ENCODE measurements at places on chromosomes 13 and 19.

- no peak for DNase-seq
Observed at GRCh38 chr13:38899571-38899970, 91.1 kb downstream of the STOML3 start.

DNA sequence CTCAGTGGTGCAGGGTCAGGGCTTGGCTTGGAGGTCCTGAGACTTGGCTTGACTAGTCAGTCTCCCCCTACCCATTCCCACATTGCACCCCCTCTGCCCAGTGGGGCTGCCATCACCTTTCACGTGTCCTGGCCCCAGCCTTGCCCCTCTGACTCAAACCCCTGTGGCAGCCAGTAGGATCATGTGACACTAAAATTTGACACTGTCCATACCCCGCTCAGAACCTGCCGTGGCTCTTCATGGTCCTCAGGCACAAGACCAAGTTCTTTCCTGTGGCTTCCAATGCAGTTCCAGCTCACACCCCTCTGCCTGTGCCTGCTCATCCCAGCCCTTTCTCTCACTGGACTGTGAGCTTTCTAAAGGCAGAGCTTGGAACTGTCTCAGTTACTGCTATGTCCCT is 2.2 kb downstream of the PSMD8 start:
- DNase-seq = no peak

GRCh38 chr19:32404933-32405430 is 588 bp upstream of the DPY19L3 start:
- DNase-seq = peak; percentile 25

DNA sequence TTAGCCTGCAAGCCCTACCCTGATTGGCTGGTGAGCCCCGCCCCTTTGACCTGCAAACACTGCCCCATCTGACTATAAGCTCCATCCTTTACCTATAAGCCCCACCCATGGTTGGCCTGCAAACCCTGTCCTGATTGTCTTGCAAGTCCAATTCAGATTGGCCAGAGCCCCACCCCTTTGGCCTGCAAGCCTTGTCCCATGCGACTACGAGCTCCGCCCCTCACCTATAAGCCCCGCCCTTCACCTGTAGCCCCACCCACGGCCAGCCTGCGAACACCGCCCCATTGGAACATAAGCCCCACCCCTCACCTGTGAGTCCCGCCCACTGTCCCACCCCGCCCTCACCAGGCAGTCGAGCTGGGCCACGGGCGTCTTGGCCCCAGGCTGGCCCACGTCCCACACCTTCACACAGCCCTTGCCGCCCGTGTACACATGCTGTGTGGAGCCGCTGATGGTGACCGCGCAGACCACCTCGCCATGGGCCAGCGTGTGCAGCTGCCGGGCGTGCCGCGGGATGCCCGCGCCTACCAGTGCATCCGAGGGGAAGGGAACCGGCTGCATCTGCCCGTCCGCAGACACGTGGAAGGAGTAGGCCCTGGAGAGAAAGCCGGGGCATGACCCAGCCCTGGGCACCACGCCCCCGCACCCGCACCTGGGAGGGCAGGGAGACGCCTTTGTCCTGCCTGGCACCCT is 22.9 kb downstream of the TLE2 start:
- no peak for DNase-seq

GRCh38 chr13:94827566-94827965 is 115.2 kb upstream of the SOX21 start:
- no peak for DNase-seq

DNA sequence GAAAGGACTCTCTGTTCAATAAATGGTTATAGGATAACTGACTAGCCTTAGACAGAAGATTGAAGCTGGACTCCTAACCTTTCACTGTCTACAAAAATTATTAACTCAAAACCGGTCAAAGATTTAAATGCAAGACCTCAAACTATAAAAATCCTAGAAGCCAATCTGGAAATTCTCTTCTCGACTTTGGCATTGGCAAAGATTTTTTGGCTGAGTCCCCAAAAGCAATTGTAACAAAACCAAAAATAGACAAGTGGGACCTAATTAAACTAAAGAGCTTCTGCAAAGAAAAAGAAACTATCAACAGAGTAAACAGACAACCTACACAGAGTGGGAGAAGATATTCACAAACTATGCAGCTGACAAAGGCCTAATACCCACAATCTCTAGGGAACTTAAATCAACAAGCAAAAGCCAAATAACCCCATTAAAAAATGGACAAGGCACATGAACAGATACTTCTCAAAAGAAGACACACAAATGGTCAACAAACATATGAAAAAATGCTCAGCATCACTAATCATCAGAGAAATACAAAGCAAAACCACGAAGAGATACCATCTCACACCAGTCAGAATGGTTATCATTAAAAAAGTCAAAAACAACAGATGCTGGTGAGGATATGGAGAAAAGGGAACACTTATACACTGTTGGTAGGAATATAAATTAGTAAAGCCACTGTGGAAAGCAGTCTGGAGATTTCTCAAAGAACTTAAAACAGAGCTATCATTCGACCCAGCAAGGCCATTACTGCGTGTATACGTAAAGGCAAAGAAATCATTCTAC is 266.3 kb downstream of the DNAJC15 start:
- DNase-seq = no peak

GRCh38 chr13:46032341-46032740 is 20.2 kb downstream of the ZC3H13 start:
- no peak for DNase-seq

DNA sequence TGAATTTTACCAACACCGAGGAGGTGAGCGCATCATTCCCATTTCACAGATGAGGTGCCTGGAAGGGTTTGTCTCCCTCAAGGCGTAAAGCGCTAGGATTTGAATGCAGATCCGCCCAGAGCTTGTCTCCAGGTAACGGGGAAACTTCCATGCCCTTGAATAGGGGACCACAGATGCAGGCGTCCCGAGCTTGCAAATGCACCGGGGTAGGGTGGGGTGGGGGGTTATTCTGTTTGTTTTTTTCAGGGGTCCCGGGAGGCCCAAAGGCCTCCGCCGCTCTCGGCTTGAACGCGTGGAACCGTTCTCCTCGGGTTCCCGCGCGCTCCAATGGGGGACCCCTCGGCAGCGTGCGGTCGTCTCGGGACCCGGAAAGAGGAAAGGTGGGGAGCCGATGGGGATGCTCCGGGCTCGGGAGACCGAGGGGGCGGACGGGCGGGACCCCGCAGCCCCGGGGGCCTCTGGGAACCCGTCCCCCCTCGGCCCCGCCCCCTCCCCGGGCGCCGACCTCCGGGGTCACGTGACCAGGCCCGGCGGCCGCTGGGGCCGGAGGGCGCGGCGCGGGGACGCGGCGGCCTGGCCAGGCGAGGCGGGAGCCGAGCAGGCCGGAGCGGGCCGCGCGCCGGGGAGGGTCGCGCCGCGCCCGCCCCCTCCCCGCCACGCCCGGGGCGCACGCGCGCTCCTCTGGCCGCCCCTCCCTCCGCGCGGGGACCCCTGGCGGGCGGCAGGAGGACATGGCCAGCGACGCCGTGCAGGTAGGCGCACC is at the start of gene PKN1:
Gene PKN1 (plus strand): TSS at position 516 of the 763 bp plus-strand sequence. CDS start 216 bp downstream, at position 732.
- DNase-seq = no peak

- DNase-seq = no peak
Observed at GRCh38 chr13:42322806-42323205, 50.9 kb downstream of the AKAP11 start.

DNA sequence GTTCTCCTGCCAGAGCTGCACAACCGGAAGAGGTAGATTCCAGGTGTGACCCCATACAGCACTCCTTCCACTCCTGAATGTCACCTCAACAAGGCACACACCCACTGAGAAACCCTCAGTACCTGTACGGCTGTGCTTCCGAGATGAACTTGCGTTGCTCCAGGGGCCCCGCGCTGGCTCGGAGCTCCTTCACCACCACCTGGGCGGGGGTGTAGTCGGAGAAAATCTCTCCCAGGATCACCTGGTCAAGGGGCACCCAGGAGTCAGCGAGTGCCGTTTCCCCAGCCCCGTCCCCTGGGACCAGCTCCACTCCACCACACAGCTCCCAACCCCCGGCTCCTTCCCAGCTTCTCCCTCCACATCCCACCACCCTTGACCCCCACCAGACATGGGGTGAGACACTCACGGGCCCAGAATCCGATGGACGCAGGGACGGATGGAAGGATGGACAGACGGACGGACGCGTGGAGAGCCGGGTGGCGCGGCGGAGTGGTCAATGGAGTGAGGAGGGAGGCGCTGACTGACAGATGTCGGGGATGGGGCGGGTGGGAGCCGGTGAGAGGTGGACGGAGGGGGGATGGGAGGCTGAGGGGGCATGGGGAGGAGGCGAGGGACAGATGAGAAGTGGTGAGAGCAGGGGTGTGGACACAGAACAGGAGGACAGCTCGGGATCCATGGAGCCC is 2.8 kb downstream of the LMTK3 start:
- DNase-seq = no peak

- DNase-seq = no peak
Observed at GRCh38 chr19:14450876-14451275, 17.8 kb downstream of the PKN1 start.

GRCh38 chr13:20686863-20687579 is 16.5 kb upstream of the IL17D start:
- no peak for DNase-seq

GRCh38 chr13:27189192-27189591 is 17.6 kb upstream of the USP12 start:
- no peak for DNase-seq

- peak; percentile 83 for DNase-seq
Observed at GRCh38 chr19:43489310-43489709, 15.2 kb downstream of the PHLDB3 start.

DNA sequence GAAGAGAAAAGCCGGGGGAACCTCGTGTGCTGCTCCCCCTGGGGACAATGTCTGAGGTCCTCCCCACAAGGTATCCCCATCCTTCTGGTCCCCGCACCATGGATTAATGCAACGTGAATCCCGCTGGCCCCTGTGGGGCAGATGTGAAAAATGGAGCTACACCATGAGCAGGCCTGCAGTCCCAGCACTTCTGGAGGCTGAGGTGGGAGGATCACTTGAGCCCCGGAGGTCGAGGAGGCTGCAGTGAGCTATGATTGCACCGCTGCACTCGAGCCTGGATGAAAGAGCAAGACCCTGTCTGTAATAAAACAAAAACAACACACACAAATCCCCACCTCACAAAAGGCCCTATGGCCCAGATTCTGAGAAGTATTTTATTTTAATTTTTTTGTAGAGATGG is 1.2 kb upstream of the CFD start:
- DNase-seq = no peak

DNA sequence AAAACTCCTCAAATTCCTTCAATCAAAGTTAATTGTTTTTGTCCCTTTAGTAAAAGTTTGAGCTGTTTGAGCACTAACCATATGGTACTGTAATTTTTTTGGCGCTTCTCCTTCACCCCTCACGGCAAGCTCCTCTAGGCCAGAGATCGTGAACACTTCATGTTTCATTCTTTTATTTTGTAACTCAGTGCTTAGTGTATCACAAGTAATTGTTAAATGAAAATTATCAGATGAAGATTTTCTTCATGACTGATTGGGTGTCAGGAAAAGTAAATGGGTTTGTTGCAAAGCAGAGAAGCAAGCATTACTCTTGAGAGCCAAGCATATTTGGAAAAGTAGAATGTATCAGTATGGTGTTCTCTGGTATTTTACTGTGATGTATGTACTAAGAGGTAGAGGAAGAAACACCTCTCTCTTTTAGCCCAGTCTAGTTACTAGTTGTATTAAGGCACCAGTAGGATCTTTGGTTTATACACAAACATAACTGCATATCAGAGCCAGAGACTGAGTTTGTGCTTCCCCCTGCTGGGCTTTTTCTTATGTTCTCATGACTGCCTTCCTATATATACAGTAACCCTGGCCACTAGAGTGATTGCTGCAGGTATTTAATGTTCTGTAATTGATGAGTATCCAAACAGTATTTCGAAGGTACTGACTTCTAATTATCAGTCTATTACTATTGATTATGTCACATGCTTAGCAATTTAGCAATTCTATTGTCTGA is 202.3 kb upstream of the KLHL1 start:
- no peak for DNase-seq

DNA sequence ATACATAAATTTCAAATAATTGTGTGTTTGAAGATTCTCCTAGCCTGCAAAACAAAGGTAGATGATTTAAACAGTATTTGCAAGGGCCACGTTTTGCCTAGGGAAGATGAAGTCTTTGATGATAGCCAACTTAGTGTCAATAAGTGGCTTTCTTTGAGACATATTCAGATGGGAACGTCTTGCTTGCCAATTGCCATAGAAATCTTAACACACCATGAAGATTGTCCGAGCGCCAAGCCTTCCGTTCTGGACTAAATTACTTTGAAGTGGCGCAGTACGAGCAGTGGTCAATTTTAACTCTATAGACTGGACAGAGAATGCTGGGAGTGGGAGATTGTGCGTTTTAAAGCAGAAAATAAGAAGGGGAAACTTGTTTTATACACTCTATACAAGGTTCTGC is 9.9 kb downstream of the ZIC5 start:
- no peak for DNase-seq

- no peak for DNase-seq
Observed at GRCh38 chr19:21610787-21611186, 105.4 kb downstream of the ZNF429 start.

DNA sequence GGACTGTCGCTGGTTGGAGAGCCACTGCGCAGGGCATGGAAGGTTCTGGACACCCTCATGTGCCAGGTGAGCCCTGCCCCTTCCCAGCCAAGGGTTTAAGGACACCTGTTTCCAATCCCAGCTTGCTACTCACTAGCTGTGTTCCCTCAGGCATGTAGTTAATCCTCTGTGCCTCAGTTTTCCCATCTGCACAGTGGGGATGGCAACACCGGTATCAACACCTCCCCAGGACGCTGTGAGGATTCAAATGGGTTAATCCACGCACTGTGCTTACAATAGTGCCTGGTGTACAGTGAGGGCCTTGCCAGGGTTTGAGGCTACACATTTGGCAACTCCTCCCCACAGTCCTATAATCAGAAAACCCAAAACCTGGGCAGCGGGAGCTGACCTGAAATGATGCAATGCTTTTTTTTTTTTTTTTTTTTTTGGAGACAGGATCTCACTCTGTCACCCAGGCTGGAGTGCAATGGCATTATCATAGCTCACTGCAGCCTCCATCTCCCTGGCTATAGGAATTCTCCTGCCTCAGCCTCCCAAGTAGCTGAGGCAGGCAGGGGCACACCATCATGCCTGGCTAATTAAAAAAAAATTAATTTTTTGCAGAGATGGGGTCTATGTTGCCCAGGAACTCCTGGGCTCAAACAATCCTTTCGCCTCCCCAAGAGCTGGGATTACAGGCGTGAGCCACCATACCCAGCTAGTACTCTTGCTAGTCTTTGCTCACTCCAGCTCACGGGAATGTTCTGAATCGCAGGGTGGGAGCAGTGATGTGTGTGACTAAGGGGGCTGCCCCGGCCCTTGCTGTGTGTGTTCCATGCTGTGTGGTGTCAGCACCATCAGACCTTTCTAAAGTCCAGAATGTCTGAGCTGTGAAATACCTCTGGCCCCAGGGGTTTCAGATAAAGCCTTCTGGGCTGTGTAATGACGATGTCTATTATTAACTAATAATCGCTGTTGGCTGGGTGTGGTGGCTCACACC is 2.3 kb downstream of the ACP4 start:
- DNase-seq = no peak

- no peak for DNase-seq
Observed at GRCh38 chr19:39997638-39998216, 867 bp downstream of the ZNF546 start.
